Mesenchymal stem cell (in vitro differentiated cells and primary cell): ENCODE measurements at places on chromosomes 7 and 10.

GRCh38 chr7:17530741-17531421 lies 232.4 kb downstream of the AHR start:
- DNase-seq, result no peak

- peak; percentile 12 for DNase-seq
These were observed 141.0 kb downstream of the C1GALT1 start for GRCh38 chr7:7323352-7323751.

DNA sequence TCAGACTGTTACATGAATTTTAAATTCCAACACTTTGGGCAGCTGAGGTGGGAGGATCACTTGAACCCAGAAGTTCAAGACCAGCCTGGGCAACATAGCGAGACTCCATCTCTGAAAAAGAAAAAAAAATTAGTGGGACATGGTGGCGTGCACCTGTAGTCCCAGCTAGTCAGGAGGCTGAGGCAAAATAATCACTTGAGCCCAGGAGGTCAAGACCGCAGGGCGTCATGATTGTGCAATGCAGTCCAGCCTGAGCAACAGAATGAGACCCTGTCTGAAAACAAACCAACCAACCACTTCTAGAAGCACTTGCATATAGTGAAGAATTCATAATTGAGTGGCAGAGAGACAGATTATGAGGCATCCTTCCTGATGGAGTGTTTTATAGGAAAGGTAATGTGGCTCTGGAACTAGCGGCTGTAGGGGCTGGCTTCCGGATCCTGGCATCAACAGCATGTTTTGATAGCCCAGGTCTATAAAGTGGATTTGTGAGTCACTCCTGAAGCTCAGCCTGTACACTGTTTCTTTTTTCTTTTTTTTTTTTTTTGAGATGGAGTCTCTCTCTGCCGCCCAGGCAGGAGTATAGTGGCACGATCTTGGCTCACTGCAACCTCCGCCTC lies 40.3 kb upstream of the RSBN1L start:
- no peak for DNase-seq

- DNase-seq, result peak; percentile 53
These were observed at the start of gene NT5C3A for GRCh38 chr7:33062023-33062781. NT5C3A (minus strand) TSS chr7:33062776; CDS start chr7:33062705, 71 bp downstream.

GRCh38 chr7:136687693-136688322 lies 180.6 kb upstream of the CHRM2 start:
- DNase-seq, result peak; percentile 43

- peak; percentile 87 for DNase-seq
These were observed 9.3 kb upstream of the CHCHD1 start for GRCh38 chr10:73772281-73773151.
